Testis (tissue), 5 donors: ENCODE measurements at places on chromosomes 7 and 10.

GRCh38 chr10:4812046-4812445 lies 14.0 kb upstream of the AKR1E2 start:
- no peak for DNase-seq

DNA sequence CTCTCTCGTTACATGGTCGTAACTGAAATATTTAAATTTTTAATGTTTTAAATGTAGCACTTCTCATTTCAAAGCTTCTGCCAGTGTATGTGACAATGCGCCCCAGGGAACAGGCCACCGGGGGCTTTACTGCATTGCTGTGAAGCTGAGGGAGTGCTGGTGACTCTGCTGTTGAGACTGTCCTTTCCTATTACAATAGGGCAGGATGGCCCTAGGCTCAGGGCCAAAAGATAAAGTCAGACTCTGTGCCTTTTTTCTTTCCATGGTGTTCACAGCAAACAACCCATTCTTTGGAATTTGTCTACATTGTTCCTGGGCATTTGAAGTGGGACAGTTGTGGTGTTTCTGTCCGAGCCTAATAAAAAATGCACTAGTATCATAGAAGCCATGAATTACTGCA lies 107.3 kb downstream of the GALNT11 start:
- peak; percentile 61 for DNase-seq

- DNase-seq = peak; percentile 78
Measured at GRCh38 chr7:36227223-36227622, 74.2 kb downstream of the EEPD1 start.

DNA sequence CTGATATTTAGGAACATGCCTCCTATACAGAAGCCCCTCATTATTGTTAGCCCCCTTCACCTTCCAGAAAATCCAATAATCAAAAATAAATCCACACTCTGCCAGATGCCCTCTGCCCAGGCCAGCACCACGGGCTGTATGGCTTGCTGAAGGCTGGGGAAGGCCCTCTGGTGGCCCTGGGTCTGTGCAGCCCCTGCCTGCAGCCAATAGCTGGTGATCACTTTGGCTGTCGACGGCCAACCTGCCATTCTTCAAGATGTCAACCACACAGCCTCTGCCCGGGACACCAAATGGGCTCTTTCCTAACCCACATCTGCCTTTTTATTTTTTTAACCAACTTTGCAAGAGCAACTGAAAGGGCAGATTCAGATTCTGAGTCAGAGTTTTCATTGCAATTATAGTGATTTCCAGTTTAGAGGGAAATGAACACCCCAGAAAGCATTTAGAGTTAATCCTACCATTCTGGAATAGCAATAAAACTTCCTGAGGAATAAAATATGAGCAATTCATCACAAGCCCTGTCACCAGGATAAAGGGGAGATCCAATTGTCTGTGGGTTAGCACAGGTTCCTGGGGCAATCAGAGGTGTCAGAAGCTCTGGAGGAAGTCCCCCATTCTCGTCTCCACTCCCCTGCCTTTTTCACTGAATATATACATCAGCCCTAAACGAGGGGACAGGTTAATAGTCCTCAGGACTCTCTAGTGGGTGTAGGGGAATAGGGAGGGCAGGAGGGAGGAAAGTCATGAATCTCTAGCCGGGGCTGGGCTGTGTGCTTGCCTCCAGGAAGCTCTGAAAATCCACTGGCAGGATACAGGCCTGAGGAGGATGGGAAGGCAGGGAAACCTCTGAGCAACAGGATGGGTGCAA lies 211.3 kb downstream of the GRID1 start:
- no peak for DNase-seq

- no peak for DNase-seq
Measured at GRCh38 chr10:14798636-14799035, 23.9 kb upstream of the FAM107B start.

- no peak for DNase-seq
Measured at GRCh38 chr10:20954519-20954918, 57.4 kb upstream of the NEBL start.

GRCh38 chr10:97069576-97070362 lies 116.0 kb downstream of the SLIT1 start:
- no peak for DNase-seq

GRCh38 chr10:102579328-102579727 lies 65.0 kb upstream of the TRIM8 start:
- no peak for DNase-seq

GRCh38 chr10:72386916-72387586 lies 32.3 kb upstream of the DNAJB12 start:
- DNase-seq = no peak

DNA sequence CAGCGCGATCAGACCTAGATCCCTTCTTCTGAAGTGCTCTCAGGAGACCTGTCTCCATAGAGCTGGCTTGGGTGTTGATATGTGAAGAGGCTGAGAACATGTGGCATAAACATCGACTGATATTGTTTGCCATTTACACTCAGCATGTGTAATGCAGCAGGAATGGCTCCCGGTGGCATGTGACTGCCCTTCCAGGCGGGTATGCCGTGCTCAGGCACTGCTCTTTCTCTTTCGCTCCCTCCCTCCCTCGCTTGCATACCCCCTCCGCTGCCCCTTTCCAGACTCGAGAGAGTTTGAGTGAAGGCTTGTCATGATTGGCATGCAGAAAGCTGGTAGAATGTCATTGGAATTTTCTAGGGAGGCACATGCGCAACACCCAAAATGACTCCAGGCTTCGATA lies 107.3 kb upstream of the PDCD4 start:
- DNase-seq = no peak

DNA sequence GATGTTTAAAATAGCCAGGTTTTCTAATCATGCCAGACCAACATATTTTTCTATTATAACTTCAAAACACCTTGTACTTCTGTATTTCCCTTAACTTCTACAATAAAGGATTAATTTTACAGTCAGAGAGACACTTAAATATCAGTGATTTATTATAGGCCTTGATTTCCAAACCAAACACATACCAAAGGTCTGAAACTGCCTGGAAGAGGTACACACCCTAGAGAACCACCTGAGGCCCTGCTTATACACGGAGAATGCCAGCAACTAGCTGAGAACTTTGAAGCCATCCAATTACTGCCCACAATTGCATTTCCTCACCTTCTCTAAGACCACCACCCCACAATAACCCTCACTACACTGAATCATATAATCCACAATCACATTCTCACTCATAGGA lies 4.9 kb downstream of the CCDC6 start:
- no peak for DNase-seq

GRCh38 chr10:121469797-121470606 lies 128.2 kb downstream of the FGFR2 start:
- no peak for DNase-seq

- DNase-seq = no peak
Measured at GRCh38 chr10:87921931-87922688, 58.7 kb downstream of the PTEN start.

GRCh38 chr7:120278773-120279172 lies 5.8 kb downstream of the KCND2 start:
- DNase-seq = no peak

GRCh38 chr10:69817078-69817581 lies 15.4 kb downstream of the COL13A1 start:
- no peak for DNase-seq

GRCh38 chr7:30750683-30751650 lies 968 bp upstream of the INMT start:
- DNase-seq = peak; percentile 69

- DNase-seq = no peak
Measured at GRCh38 chr7:47537716-47538675, 43.9 kb downstream of the TNS3 start.

- no peak for DNase-seq
Measured at GRCh38 chr10:109932391-109932790, 9.1 kb upstream of the XPNPEP1 start.

DNA sequence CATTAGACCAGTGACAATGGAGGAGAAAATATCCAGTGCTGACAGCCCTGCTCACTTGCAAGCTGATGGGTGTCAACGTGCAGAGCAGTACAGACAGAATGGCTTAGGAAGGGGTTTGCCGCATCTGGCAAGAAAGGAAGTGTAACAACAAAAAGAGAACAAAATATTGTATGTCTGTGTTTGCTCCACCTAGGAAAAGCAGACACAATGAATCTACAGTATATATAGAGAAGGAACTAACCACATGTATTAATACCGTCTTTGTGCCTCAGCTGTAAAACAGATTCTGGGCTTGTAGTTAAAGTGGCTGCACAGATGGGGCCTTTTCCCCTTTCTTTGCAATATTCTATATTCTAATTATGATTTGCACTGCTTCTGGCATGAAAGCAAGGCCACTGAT lies 281.1 kb upstream of the MEOX2 start:
- DNase-seq = no peak

GRCh38 chr10:26881600-26882331 lies 21.0 kb upstream of the ABI1 start:
- no peak for DNase-seq

DNA sequence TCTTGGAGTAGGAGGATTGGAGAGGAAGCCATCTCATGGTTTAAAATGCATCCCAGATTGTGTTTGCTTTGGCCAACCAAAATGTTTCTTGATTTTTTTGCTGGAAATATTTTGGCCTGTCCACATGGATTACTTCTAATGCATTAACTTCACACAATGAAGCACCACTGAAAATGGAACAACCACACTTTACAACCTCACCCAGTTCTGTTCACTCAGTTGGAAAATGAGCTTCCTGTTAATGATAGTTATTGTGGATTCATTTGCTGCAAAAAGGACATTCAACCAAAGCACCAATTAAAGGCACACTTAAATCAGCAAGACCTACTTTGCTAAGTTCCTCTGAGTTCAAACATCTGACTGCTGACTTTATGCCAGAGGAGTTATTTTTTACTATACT lies 11.3 kb upstream of the A1CF start:
- no peak for DNase-seq

GRCh38 chr7:98464558-98464940 lies 63.7 kb upstream of the BAIAP2L1 start:
- DNase-seq = peak; percentile 15

DNA sequence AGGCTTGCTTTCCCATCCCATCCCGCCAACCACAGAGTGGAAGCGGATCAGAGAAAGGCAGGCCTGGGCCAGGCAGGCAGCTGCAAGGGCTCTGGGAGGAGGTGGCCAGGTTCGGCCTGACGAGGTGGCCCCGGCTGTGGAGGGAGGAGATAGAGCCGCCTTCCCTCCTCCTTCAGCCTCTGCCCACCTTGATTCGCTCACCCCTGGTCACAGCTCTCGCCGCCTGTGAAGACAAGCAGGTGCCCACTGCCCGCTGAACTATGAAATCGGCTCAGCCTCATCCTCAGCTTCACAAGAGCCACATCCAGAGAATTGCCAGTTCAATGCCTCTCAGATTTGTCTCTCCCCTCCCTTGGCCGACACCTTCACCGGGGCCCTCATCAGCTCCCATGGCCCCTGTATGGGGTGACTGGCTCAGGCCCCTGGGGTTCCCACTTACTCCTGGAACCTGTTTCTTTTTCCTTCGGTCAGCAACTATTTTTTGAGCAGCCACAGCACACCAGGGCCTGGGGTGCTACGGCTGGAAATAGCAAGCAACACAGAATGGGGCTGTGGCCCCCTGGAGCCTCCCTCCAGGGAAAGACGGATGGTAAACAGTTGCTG lies 80.0 kb upstream of the CHST15 start:
- no peak for DNase-seq

DNA sequence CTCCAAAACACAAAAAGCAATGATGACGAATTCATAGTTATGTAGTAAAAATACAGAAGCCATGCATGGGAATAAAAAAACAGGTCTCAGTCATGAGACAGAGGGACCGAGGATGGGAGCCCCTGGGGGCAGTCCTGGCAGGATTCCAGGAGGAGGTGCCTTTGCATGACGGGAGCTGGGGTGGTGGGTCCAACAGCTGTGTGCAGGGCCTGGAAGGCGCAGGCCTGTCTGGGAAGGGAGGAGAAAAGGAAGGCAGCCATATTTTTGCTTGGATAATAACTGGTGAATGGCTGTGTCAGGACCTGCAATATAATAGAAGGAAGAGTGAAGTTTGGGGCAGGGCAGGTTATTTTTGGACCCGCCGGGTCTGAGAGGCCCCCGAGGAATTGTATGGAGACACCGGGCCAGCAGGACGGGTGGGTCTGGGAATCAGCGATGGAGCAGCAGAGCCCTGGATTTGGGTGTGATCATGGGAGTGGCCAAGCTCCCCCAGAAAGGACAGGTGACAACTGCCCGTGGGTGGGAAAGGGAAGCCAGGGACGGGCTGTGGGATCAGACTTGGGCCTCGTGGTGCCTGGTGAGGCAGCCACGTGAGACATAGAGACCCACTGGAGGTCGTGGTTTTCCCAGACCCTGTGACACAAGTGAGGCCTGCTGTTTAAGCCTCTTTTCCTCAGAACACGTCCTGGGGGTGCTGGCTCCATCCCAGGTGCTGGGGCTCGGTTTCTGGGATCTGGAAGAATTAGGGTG lies 2.9 kb upstream of the JAKMIP3 start:
- no peak for DNase-seq

DNA sequence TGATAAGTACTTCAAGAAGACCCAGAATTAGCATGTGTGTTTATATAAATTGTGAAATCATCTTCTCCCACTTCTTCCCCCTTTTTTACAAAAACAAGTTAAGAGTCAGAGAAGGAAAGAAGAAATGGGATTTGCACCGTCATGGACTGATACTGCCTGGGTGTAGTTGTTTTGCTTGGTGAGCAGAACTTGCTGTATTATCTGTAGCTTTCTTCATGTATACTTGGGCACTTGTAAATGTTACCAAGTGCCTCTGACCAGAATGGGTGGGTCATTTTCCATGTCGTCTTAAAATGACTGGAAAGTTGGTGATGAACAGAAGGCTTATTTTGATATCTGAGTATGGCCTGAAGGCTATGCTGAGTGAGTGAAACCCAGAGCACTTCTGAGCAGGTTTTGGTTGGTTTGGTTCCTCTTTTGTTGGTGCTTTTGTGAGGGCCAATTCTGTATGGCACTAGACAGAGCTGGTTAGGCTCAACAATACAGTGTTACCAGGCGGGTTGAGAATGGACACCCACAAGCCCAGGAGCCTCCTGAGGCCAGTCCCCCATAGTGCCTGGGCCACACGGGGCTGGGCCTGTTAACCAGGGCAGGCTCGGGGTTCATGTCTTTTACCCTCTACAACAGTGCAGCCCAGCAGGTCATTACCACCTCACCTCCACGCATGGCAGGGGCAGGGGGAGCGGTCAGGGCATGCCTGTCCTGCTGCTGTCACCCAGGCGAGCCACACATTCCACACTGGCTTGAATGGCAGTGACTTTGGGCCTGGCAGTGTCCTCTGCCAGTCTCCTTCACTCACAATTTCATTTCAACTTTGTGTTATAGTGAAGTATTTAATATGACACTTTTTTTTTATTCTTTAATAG lies 115.1 kb downstream of the CCNY start:
- DNase-seq = no peak

- DNase-seq = no peak
Measured at GRCh38 chr10:12489806-12490205, 140.5 kb downstream of the CAMK1D start.

DNA sequence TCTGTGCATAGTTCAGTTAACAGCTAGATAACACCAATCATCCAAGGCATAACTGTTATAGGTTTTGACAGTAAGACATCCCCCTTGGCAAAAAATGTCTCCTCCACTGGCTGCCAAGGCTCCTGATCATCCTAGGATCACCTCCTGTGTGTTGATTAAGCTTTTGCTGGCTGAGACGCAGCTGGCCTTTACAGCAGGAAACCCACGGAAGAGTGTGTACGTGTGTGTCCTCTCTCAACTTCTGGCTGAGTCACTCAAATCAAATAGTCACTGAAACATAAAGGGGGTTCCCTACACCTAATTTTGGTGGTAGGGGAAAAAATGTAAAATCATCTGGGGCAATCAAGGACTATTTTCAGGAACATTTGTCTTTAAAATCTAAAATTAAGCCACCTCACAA lies 208.8 kb downstream of the CTNNA3 start:
- no peak for DNase-seq

- no peak for DNase-seq
Measured at GRCh38 chr10:43114088-43114742, 24.0 kb upstream of the CSGALNACT2 start.
